NCI-H2029 treated with DMSO at 0.1 percent for 48 hours (cell line): ENCODE measurements at places on chromosomes 4 and X.

- no peak for DNase-seq
Observed at GRCh38 chrX:76126851-76127250, 46.0 kb upstream of the PBDC1 start.

DNA sequence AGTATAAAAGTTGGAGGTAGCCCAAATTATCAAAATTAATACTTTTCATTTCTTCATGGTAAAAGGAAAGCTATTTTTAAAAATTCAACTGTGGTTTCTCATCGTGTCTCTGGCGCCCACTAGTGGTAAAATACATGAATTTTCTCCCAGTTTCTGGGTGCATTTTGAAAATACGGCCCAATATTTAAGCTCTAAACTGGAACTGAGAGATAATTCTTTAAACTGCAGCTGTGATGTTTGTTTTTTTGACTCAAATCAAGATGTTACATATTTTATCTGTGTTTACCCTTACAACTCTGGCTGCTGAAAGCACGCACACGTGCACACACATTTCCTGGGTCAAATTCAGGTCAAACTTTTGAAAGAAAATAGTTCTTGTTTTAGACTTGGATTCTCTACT lies 123.9 kb upstream of the ACSL4 start:
- DNase-seq: no peak

DNA sequence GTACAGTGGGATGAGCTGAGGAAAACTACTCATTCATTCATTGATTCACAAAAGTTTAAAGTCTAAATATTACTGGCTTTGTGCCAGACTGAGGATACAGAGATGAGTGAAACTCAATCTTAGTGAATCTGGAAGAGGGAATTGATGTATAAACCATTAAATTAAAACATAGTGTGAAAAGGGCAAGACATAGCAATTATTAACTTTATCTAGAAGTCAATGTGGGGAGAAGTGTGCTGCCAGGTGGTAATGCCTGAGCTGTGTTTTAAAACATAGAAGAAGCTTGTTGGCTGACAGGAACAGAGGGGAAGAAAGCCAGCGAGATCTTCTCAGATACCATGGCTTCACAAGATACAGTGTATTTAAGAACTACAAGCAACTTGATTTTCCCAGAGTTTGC lies 153.4 kb downstream of the BMPR1B start:
- DNase-seq: no peak

- no peak for DNase-seq
Observed at GRCh38 chr4:14877246-14878225, 124.7 kb upstream of the CPEB2 start.

DNA sequence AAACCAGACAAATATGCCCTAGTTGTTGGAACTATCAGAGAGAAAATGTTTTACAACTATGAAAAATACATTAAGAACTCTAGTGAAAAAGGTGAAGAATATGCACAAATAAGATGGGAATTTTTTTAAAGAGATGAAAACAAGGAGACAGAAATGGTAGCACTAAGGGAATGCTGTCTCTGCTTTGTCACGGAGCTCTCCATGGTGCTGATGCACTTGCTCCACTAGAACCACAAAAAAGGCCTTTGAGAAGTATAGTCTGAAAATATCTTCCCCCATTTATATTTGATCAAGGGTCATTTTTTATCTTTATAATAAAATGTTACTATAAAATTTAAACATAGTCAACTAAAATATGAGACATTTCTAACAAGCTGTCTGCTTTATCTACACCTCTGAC lies 1655.5 kb upstream of the AGA start:
- no peak for DNase-seq

GRCh38 chr4:6385288-6385687 lies 87.1 kb downstream of the PPP2R2C start:
- DNase-seq: no peak
